ENCODE measurements at places on chromosomes 5 and 9.

- no peak for DNase-seq
Observed at GRCh38 chr5:16617274-16617968, 624 bp upstream of the RETREG1 start.

- DNase-seq = no peak
Observed at GRCh38 chr9:102403514-102403913, 591.6 kb upstream of the CYLC2 start.

DNA sequence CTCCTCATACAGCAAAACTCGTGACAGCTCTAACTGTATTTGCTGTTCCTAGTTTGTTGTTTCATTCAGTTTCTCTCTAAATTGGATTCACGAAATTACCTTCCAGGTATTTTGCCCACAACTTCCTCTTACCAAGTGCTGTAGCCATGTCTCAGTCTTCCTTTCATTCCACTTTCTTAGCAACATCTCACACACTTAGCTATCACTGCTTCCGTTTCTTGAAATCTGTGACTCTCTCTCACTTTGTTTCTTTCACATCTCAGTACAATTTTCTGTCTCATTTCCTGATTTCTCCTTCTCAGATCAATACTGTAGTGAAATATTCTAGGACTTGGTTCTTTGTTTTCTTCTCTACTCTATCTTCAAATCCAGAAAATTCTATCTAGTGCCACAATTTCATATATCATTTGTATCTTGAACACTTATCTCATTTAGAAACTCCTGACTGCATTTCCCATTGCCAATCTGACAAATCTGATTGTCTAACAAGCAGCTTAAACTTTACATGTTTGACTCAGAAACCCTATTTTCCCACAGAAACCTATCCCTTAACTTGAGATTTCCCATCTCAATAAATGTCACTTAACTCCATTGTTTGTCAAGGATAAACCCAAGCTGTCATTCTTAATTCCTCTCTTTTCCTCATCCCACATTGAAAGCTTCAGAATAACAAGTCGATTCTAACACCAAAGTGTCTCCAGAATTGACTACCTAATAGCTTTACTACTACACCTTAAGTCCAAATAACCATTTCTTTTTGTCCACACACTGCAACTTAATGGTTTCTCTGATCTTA, 303.1 kb downstream of the CDH12 start:
- DNase-seq = no peak

- DNase-seq = no peak
Observed at GRCh38 chr5:139361835-139362429, 20.3 kb downstream of the PAIP2 start.

DNA sequence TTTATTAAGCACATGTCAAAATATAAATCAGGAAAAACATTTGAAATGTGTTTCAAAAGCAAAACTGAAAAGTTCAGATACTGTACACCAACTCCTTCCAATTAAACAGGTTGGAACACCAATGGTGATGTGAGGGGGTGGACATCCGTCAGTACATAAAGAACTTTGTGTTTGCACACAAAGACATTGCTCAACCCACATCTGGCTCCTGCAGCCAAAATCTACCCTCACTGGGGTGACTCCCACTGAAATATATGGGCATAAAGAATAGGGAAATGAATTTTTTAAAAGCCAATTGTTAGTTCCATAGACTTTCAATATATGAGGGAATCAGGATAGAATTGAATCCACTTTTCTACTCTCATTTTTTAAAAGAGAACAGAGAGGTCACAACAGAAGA, 63.9 kb downstream of the MEGF9 start:
- DNase-seq = no peak

DNA sequence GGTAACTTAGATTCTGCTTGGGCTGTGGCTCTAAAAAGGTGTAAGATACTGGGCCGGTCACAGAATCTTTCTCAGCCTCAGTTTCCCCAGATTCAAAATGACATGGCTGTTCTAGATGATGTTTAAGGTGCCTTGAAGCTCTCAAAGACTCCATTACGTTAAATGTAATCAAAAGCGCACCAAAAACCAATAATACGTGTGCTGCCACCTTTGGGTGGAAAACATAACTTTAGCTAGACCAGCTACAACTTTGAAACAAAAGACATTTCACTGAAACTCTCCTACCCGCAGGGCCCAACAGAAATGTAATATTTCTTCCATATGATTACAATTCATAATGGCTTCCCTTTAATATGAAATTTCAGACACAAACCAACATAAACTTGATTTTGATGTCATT, 35.0 kb upstream of the PCSK5 start:
- no peak for DNase-seq

DNA sequence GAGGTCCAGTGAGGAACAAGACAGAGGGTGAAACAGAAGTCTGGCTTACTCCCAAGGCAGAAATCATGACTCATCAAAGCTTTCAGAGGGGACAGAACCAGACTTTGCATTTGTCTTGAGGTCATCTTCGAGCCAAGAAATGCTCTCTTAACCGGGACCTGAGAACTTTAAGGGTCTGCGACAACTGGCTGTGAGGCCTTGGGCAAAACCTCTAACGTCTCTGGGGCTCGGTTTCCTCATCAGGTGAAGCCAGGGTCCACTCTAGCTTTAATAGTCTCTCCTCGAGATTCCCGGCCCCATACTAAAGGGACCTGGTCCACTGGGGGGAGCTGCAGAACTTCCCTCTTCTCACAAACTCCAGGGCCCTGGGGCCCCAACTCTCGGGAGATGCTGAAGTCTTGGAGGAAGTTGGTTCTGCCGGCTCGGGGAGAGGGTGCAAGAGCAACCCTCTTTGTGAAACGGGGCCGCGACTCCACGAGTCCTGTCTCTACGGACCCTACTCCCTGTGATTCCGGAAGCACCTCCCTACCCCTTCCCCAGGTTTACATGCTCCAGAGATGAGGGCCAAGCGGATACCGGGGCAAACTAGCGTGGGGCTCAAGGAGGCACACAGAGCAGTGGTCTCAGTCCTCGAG, 2.6 kb downstream of the GLIS3 start:
- peak; percentile 6 for DNase-seq

- no peak for DNase-seq
Observed at GRCh38 chr9:26234865-26235264, 556.6 kb upstream of the TUSC1 start.

GRCh38 chr5:175448276-175448675, 4.3 kb upstream of the DRD1 start:
- no peak for DNase-seq

DNA sequence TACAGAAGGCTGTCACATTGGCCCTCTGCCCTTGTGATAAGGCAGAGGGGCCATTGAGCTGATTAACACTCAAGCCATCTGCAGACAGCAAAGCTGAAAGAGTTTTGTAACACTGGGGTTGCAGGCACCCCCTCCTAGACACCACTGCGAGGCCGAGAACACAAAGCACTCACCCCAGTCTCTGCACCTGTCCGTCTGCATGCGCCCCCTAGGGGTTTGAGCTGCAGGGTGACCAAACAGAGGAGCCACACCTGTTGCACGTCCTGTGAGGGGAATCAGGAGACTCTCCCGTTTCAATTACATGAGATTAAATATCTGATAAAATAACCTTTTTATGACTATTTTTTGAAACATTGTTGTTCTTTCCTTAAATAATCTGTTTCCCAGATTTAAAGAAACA, 1180.4 kb downstream of the CDH9 start:
- DNase-seq = no peak

DNA sequence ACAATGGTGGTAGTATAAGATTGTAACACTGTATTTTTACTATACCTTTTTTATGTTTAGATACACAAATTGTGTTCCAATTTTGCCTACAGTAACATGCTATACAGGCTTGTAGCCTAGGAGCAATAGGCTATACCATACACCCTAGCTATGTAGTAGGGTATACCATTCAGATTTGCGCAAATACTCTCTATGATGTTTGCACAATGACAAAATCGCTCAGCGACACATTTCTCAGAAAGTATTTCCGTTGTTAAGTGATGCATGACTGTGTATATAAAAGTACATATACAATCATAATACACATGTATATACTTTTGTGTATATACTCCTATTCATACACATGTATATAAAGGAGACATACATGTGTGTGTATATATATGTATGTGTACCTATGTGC, 34.8 kb downstream of the ENC1 start:
- DNase-seq = no peak

- no peak for DNase-seq
Observed at GRCh38 chr9:35487081-35487480, 2.8 kb upstream of the RUSC2 start.

DNA sequence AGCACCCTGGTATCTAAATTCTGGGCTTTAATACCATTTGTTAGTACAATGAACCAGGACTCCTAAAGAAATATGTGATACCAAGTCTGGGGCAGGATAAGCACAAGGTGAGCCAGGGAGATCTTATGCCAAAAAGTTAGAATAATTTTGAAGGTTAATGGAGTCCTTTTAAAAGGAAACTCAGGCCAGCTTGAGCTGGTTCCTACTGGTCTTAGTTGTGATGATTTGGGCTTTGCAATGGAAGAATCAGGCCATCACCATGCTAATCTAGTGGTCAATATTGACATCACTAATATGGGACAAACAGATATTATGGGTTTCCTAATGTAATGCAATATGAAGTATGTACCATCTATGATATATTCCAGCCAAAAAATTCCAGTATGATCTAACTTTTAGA, 7.5 kb upstream of the SPATA9 start:
- no peak for DNase-seq

GRCh38 chr5:7464182-7464581, 68.2 kb downstream of the ADCY2 start:
- DNase-seq = no peak

DNA sequence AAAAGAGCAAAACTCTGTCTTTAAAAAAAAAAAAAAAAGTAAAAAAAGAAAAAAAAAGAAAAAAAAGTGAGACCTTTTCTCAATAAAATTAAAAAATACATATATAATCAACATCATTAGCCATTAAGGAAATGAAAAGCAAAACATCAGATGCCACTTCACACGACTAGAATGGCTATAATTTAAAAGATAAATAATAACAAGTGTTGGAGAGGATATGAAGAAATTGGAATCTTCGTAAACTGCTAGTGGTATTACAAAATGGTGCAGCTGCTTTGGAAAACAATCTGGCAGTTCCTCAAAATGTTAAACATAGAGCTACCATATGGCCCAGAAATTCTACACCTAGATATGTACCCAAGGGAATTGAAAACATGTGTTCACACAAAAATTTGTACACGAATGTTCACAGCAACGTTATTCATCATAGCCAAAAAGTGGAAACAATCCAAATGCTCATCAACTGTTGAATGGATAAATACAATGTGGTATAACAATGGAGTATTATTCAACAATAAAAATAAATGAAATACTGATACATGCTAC, 45.3 kb upstream of the SIL1 start:
- no peak for DNase-seq

DNA sequence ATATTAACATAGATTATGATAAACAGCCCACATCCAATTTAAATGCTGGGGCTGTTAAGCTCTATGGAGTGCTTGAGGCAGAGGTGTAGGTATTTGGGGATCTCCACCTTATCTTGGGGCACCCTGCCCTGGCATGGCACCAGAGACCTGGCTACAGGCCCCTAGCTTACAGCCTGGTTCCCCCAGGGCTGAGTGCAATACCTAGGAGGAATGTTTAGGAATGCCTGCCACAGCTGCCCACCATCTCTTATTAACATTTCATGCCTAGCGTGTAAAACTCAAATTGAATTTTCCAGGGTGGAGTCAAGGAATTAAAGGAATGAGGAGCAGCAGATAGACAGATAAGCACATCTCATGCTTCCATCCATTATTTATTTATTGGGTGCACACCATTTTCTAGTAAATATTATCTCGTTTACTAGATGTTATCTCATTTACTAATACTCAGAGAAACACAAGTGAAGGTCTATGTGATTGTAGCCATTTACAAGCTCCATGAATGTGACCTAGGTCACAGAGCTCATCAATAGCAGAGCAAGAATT, 55.6 kb upstream of the TNFSF8 start:
- no peak for DNase-seq

DNA sequence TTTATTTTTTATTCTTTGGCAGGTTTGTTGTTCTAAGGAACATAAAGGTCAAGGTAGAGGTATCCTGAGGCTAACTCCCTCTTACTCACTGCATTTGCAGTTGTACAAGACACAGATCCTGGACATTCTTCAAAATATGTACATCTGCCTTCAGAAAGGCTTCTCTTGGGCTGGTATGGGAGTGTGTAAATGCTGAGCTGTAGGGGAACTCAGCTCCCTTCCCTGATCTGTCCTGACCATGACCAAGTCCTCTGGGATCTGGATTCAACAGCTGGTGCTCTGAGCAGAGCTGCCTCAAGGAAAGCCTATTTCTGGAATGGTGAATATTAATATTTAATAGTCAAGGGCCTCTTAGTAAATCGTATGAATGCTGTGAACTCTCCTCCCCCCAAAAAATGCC, 117.4 kb downstream of the PRKACG start:
- no peak for DNase-seq

- no peak for DNase-seq
Observed at GRCh38 chr9:12232836-12233235, 460.3 kb upstream of the TYRP1 start.

- DNase-seq = no peak
Observed at GRCh38 chr9:84600739-84601138, 68.8 kb upstream of the NTRK2 start.

GRCh38 chr9:20623748-20624124, 1.4 kb upstream of the MLLT3 start:
- no peak for DNase-seq

DNA sequence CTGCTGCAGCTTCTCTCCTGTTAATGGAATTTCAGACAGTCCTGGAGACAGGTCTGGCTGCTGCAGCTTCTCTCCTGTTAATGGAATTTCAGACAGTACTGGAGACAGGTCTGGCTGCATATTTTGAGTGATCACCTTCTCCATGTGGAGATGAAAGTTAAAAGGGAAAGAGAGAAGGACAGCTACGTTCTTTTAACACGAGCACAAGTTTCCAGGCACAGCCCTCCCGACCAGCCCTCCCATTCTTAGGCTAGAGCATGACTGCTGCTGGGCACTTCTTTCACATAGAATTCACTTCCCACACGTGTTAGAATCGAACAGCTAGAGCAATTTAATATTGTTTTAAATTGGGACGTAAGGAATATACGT, 133.3 kb upstream of the DMRT1 start:
- DNase-seq = no peak
